Activated naive CD4-positive, alpha-beta T cell treated with anti-CD3 and anti-CD28 coated beads, Interleukin-2, amount 10 ng/mL, durations not matched to agents 7 days and 5 days (primary cell): ENCODE measurements at places on chromosomes 6 and 20.

DNA sequence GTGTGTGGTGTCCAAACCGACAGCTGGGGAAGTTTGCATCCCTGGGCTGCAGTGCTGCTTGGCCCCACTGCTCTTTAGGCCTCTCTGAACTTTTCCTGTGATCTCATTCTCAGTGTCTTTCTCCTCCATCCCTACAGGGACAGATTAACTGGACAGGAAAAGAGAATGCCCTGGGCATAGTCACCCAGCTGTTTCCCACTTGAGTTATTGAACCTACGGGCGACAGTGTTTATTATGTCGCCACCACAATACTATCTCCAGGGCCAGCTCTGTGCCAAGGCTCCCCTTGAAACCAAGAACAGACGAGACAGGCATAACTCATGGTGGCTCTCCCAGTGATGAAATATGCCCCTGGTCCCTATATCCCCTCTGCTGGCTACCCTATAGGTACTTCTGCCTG is 147.8 kb upstream of the EPHA7 start:
- DNase-seq = no peak

- DNase-seq = no peak
These were observed 567 bp upstream of the CTCFL start for GRCh38 chr20:57525328-57526086.

DNA sequence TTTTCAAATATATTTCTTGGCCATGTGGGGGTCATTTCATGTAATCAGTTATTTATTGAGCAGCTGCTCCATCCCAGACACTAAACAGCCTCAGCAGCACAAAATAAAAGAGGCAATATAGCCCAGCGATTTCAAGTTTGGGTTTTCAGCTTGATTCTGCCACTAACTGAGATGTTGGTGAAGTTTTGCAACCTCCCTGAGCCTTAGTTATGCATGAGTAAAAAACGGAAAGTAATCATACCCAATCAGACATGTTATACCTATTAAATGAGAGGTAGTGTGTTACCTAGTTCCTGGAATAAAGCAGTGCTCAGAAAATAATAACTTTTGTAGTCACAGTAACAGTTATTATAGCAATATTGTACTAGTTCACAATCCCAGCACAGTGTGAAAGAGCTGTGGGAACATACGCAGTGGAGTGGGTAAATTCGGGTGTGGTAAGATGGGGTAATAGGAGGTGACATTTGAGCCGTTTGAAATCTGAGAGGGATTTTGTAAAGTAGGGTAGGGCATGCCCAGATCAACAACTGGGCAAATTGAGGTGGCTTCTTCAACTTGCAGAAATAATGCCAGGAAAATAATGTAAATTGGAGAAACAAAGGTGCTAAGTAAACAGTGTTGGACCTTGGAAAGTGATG is 1.5 kb downstream of the SLC9A8 start:
- DNase-seq = no peak

DNA sequence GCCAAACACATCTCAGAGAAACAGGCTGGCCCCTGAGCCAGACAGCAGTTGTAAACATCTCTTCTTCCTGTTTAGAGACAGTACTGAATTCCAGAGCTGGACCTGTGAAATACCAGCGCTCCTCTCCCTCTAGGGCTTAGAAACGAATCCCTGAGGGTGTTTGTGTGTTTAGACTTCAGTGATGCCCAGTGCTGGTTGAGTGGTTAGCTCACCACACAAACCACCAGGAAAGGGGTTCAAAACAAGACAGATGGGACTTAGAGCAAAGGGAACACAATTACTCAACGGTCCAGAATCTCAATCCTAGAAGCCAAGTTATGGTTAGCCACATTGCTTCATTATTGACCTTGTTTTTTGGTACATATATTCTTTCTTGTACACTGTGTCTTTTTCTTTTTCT is 108.7 kb upstream of the TMEM170B start:
- DNase-seq = no peak

DNA sequence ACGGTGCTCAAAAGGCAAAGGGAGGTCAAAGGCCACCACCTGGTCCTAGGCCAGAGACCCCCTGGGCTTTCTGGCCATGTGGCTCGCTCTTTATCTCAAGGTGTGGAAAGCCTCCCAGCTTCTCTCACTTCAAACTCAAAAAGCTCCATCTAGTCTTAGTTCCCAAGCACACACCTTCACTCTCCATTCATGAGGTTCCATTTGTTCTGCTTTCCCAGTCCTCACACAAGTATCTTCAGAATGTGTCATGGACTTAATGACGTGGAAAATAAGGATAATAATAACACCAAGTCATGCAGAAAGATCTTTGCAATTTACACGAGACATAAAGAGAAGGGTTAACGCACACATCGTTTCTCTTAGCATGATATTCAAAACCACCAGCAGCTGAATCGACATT is 219.3 kb downstream of the GMDS start:
- no peak for DNase-seq

GRCh38 chr6:11206576-11206975 is 25.9 kb downstream of the NEDD9 start:
- no peak for DNase-seq

DNA sequence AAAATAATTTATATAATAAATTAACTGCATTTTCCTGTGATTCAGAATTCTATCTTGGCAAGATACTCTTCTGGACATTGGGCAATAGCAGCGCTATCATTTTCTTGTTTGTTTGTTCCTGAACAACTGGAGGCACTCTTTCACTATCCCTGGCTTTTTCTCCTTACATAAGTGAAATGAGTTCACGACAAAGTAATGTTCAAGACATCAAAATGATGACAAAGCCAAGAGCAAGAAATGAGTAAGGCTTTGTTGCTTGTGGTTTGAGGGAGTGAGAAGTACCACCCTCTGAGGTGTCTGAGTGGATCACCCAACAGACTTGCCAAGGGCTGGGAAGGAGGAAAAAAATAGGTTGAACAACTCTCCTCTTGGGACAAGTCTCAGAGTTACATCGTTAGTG is 466.6 kb upstream of the JAG1 start:
- DNase-seq = no peak
